ENCODE measurements at places on chromosomes 2 and 18. TPM values are rescaled to one million over a fixed set of nuclear protein-coding genes. Genes with fewer than 3 reads are reported as not detected.

WDFY1 gene
- 20.8 TPM for total RNA-seq

DCDC2C gene
- not detected for total RNA-seq

HOXD12 gene
- total RNA-seq, result not detected

DNA sequence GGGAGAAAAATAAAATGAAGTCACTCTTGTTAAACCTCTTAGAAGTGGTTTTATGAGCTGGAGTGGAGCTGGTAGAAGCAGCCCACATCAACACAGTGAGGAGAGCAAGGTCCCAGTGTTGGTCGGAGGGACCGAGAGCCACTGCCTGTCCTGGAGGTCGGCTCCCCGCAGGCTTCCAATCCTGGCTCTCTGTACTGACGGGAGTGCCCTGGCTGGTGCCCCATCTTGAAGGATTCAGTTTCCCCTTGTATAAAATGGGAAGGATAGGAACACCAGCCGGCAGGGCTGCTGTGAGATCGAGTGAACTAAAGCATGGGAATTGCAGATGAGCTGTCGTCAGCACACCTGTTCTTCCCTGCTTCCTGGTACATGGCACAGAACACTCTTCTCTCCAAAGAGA, 104.3 kb upstream of the ID2 start:
- DNase-seq, result no peak

- no peak for DNase-seq
These were observed 62.3 kb downstream of the ITGA6 start for GRCh38 chr2:172489681-172490080.

GRCh38 chr2:204706939-204707338, 161.7 kb downstream of the PARD3B start:
- no peak for DNase-seq

DNA sequence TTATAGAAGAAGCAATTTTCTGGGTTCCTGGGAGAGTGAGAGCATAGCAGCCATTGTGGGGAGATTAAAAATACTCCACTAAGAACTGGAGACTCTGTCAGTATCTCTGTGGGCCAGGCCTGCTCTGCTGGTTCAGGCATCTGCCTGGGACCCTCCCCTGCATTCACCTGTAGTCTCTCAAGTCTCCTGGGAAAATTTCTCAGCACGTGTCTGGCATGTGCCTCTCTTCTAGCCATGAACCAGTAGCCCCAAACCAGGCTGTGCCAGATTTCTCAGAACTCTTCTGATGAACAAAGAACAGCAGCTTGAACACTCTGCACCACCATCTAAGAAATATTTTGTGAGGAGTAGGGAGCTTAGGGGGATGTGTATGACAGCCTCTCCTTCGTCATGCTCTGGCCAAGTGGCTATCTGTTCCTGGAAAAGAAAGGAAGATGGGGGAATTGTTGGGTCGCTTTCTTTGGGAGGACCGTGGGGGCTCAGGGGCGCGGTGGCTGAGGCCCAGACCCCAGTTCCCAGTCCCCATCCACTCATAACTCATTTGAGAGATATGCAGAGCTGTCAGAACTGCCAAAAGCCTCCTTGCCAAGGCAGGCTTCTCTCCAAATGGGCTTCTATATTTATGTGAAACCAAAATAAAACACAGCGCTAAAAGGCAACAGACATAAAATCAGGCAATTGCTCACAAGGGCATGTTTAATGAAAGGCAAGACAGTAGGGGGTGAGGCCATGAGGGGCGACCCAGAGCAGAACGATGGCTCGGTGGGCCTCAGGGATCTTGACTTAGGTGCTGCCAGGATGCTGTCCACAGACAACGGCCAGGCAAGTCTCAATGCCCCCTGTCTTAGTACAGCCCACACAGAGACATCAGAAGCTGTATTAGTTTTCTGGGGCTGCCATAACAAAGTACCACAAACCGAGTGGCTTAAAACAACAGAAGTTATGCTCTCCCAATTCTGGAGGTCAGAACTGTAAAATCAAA, 114.7 kb upstream of the TNP1 start:
- no peak for DNase-seq

- peak; percentile 60 for DNase-seq
These were observed 19.3 kb upstream of the HPCAL1 start for GRCh38 chr2:10283106-10284062.

DNA sequence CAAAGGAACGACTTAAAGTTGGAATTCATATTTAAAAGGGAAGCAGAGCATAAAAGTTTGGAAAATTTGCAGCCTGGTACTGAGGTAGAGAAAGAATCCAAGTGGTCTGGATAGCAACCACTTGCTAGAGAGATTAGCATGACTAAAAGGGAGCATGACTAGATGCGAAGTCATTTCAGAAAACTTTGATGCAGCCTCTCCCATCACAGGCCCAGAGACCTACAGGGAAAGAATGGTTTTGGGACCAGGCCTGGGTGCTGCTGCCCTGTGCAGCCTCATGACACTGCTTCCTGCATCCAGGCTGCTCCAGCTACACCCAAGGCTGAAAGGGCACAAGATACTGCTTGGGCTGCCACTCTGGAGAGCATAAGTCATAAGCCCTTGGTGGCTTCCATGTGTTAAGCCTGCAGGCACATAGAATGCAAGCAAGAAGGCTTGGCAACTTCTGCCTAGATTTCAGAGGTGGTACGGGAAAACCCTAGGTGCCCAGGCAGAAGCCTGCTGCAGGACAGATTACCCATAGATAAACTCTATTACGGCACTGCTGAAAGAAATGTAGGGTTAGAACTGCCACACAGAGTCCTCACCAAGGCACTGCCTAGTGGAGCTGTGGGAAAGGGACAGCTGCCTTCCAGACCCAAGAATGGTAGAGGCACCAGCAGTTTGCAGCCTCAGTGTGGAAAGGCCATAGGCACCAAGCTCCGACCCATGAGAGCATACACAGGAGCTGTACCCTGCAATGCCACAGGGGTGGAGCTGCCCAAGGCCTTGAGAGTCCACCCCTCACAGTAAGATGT, 12.6 kb upstream of the CHN1 start:
- no peak for DNase-seq

Data from activated CD8-positive, alpha-beta T cell treated with anti-CD3 and anti-CD28 coated beads for 36 hours (primary cell).